ENCODE measurements at places on chromosomes 5 and 9.

GRCh38 chr5:65919773-65920172, 6.6 kb upstream of the ERBIN start:
- DNase-seq = no peak

GRCh38 chr5:76269932-76270610, 133.0 kb upstream of the IQGAP2 start:
- DNase-seq = peak; percentile 12

GRCh38 chr9:98195671-98196070, 3.2 kb upstream of the CORO2A start:
- DNase-seq = no peak

DNA sequence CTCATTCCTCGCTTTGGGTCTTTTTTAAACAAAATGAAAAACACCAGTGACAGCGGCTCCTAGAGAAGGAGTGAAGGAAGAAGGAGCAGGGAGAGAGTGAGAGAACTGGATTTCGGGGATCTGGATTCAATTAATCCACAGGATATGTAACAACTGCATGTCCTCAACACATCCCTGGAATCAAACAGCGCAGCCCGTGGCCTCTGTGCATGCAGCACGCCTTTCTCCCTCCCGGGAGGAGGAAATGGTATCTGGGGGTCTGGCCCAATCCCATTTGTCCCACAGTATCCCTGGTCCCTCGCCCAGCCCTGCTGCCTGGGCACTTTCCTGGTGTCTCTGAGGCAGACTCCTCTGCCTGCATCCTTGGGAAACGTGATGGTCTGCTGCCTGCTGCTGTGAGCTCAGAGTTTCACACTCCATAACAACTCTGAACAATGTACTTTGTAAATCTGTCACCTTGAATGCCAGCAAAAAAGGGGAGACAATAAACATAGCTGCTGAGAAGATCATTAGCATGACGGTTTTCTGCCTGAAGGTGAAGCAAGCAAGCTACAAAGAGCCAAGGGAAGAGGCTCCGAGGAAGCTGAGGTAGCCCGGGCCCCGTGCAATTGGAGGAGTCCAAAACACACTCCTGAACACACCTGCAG, 56.1 kb downstream of the PTCH1 start:
- DNase-seq = no peak

GRCh38 chr9:133932181-133932580, 59.9 kb downstream of the VAV2 start:
- no peak for DNase-seq

DNA sequence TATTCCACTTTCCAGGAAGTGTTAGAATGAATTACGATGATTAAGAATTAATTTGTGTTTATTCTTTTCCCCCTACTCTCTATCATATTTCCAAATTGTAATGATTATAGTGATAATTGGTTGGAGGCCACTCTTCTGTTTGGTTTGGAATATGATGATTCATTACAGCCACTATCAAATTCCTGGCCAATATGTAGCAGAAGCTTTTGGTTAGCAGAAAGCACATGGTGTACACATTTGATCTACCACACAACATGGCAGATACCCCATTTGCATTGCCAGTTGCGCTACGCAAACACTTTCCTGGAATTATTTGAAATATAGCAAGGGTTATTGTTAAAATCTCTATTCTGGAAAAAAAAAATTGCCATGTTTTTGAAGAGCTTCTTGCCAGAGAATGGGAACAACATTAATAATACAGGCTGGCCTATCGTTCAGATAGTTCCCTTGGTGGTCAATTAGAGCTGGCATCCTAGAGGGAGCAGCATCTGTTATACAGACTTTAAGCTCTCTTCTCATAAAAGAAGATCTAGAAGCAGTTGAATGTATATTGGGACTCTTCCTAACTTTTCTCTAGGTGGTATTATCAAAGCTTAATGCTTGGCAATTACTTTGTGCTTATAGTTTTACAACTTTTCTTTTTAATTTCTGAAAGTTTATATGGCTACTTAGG, 455.0 kb upstream of the ACTBL2 start:
- no peak for DNase-seq

DNA sequence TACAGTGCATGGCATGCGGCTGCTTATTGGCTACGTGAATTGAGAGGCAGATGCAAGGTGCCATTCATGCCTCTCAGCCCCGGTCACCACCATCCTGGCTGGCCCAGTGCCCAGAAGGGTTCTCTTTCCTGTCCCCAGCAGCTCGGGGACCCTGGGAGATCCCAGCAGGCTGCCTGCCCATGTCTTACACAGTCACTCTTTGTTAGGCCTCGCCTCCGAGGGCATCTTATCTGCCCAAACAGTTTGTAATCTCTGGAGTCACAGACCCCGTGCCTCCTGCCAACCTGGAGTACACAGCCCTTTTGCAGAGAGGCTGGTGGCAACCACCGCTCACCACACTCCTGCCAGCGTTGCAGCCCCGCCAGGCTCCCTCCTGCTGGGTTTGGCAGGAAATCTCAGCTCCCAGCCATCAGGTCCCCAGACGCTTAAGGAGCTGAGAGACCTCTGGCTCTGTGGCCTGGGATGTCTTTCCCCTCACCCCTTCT, 7.0 kb upstream of the AK1 start:
- DNase-seq = peak; percentile 91

GRCh38 chr5:147393874-147394672, 115.8 kb downstream of the DPYSL3 start:
- no peak for DNase-seq

DNA sequence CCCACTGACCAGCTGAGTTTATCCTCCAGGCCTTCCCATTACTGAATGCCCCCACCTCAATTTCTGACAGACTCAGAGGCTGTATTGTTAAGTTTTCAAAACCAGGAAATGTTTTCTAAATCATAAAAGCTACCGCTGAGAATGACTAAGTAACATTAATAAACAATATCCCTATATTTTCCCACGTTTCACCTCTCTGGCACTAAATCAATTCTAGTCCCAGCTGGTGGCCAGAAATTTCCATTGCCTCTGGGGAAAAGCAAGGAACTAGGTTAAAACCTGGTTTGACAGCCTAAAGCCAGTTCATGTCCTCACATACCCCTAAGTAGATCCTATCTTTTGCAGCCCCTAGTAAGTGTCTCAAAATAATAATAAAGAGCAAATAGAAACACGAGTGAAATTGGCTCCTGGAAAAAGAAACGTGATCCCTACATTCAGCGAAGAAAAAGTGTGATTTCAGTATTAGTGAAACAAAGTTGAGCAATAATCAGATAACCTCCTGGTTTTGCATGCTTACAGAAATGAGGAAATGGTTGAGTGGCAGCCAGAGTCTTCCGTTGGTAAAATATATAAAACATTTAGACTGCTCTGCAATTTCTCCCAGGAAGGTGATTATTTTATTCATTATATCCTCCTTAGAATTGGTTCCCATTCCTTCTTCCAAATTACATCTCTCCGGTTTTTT, 110.9 kb downstream of the ESM1 start:
- peak; percentile 32 for DNase-seq

DNA sequence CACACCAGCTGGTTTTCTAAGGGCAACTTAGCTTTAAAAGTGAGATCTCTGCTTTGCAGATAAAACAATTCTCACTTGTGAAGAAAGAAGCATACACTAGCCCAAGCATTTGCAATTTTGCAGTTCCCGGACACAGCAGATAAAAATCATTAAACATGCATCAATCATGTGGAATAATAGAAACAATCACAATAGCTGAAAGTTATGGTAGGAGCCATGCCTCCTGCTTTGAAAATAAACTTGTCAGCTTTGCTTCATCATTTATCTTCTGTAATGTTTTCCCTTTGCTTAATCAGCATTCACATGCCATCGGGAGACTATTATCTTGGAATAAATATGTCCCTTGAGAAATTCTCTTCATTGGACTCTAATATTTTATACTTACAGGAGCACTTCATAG, 60.3 kb upstream of the DAB2 start:
- peak; percentile 49 for DNase-seq

DNA sequence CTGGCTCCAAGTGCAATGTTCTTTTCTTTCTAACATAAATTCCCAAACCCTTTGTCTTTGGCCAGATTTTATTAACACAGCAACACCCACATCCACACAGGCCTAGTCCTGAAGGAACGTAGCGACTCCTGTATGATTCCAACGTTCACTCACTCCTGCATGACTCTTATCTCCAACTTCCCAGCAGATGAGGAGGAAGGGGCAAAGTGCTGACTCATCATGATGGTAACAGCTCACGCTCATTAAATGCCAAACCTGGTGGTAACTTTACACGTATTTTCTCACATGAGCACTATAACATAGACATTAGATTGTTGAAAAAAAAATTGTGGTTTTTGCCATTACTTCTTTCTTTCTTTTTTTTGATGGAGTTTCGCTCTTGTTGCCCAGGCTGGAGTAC, 1349.5 kb downstream of the EFNA5 start:
- DNase-seq = peak; percentile 3

DNA sequence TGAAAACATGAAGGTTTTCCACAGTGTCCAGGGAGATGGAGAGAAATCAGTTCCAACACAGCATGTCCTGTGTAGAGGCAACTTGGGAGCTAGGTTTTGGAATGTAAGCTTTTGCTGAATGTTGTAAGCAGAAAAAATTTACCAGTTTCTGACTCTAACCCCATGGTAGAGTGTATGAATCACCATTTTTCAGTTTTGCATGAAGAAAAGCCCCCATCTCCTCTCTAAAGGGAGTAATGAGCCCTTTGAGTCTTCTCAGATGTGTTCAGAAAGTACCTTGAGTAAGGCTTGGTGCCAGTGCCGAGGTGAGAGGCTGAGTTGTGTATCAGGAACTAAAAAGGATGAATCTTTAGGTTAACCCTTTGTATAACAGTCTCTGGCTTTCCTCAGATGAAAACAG, 96.2 kb downstream of the ADRB2 start:
- DNase-seq = no peak

GRCh38 chr5:113864437-113864836, 350.9 kb downstream of the YTHDC2 start:
- DNase-seq = no peak

DNA sequence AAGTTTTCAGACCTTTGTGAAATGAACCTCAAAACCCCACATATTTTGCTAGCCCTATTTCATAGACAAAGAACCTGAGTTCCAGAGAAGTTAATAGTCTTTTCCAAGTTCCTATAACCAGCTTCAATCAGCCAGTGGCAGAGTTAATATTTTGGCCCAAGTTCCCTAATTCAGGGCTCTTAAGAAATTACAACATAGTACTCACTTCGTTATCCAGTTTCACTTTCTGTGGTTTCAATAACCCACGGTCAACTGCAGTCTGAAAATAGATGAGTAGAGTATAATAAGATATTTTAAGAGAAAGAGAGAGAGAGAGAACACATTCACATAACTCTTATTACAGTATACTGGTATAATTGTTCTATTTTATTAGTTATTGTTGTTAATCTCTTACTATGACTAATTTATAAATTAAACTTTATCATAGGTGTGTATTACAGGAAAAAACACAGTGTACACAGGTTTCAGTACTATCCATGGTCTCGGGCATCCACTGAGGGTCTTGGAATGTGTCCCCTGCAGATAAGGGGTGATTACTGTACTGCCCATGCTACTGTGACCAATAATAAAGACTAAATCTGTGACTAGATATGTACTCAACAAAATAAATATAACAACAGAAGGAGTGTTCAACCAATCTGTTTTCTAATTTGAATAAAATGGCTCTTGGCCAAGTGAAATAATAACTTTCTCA, 9.3 kb upstream of the MYOT start:
- DNase-seq = no peak

- peak; percentile 79 for DNase-seq
These were observed 201.2 kb downstream of the ACTL7B start for GRCh38 chr9:108654566-108654965.

- peak; percentile 64 for DNase-seq
These were observed 144.3 kb downstream of the MACIR start for GRCh38 chr5:103402851-103403250.

DNA sequence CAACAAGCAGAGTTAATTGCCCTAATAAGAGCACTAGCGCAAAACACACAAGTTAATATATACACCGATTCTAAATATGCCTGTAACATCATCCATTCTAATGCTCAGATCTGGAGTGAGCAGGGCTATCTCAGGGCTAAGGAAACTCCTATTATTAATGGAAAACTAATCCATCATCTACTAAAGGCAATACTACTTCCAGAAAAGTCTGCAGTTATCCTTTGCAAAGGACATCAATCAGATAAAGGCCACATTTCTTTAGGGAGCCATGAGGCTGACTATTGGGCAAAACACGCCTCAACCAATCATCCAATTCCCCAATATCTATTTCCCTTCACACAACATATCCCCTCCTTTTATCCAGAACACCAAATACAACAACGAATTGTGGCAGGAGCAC, 1032.3 kb upstream of the NUDT12 start:
- DNase-seq = no peak

GRCh38 chr9:111975709-111976108, 79.1 kb downstream of the UGCG start:
- DNase-seq = peak; percentile 22

DNA sequence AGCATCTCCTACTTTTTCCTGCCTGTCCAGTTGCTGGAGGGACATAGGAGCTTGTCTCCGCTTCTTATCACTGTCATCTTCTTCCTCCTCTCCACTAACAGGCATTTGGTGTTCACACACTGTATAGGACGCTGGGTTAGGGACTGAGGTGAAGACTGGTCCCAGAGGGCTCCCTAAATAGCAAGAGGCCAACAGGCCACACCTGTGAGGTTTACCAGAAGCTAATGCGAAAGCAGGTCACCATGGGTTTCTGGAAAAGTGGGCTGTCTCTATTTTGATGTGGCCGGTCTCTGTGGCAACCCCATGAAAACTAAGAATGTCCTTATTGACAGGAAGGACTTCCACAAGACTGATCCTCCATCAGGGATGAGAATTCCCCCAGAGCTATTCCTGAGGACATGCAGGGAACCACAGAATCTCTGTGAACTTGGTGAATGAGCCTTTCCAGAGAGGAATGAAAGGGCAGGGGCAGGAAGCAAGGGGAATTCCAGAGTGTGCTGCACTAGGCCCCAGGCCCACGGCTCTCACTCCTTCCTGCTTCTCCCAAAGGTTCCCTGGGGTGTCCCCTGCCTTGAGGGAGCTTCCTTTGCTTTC, 61.7 kb downstream of the DAP start:
- DNase-seq = no peak

DNA sequence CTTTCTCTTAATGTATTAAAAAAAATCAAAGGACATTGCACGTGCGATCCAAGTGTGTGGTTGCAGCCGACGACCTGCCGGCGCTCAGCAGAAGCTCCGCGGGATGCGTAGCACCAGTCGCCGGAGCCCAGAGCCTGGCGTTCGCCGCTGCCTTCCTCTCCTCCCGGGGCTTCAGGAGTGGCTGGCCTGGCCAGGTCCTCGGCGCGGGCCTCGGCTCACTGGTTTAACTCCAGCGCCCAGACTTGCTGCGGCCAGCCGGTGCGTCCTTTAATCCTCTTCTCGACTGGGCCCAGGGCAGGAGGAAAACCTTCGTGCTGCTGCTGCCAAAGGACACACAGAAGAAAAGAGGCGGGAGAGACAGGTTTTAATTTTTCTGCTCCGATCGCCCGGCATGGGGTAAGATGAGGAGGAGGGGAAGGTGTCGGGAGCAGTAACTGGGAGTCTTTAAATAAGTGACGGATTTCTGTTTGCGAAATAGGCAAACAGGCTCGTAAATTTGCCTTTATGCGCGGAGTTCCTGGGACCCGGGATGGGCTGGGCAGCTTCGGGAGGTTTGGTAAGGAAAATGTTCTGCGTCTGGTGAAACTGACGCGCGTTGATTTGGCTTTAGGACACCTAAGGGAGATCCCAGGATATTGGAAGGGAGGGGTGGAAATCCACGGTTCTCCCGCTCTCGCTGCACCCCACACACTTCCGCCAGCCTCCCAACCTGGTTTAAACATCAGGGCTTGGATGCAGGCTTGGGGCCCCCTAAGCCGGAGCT, 2.3 kb downstream of the HAND1 start:
- DNase-seq = no peak

GRCh38 chr5:39570403-39571027, 145.7 kb upstream of the DAB2 start:
- peak; percentile 65 for DNase-seq
